ENCODE measurements at places on chromosomes 4 and X.

DNA sequence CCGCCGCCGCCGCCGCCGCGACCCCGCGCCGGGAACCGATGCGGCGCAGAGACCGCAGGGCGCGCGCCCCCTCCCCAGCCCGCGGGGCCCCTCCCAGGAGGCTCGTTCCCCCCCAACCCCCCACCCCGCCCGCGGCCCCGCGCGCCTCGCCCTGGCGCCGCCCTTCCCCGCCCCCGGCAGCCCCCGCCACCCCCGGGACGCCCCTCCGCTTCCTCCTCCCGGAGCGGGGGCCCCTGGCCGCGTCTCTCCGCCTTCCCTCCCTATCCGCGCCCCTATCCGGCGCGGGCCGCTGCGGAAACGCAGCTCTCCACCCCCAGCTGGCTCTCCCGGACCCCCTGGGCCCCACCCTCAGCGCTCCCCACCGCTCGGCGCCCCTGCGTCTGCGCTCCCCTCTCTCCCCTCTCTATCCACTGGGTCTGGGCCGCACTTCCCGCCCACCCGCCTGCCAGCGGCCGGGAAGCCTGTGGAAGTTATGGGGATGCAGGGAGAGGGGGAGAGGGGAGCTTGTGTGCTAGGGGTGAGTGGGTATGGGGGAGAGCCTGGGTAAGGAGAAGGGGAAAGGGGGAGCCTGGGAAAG, at the start of gene TMEM271:
TSS of gene TMEM271 (minus strand) at position 51 of the 577 bp plus-strand sequence. CDS start 233 bp downstream, outside the sequence.
- no peak for DNase-seq

GRCh38 chrX:24002792-24003191, 24.2 kb downstream of the KLHL15 start:
- no peak for DNase-seq

GRCh38 chr4:7813674-7814073, 126.0 kb downstream of the AFAP1 start:
- DNase-seq = no peak

GRCh38 chr4:122661176-122662160, 40.6 kb upstream of the IL21 start:
- DNase-seq = no peak

GRCh38 chr4:573122-573892, 2.8 kb downstream of the TMEM271 start:
- DNase-seq = no peak

GRCh38 chr4:38311495-38312126, 351.4 kb downstream of the PTTG2 start:
- no peak for DNase-seq

- no peak for DNase-seq
Observed at GRCh38 chr4:123740236-123740635, 343.6 kb downstream of the SPRY1 start.

- DNase-seq = no peak
Observed at GRCh38 chrX:120463241-120463640, 5.9 kb downstream of the LAMP2 start.

DNA sequence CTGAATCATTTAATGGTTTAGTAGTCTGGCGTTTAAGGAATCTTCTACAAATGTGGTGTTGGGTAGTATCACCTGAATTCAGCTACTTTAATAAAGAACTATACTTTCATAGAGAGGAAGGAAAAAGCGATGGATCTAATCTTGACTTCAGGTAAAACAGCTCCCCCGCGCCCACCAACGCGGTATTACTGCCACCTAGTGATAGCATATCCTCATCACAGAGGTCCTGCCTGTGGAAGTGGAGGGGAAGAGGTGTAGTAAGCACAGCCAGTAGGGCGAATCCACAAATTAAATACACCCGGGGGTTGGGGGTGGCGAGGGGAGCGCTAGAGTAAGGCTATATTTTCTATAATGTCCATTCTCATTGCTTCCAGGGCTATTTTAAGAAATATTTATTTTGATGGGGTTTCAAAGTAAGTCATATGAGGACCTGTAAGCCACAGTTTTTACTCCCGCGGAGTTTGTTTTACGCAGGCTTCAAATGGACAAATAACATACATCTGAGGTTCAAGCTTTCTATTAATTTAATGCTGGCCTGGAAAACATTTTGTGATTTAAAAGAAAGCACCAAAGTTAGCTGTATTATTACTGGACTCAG, 8.3 kb upstream of the DAPP1 start:
- DNase-seq = peak; percentile 47

- DNase-seq = no peak
Observed at GRCh38 chr4:43238008-43238407, 345.5 kb downstream of the GRXCR1 start.

DNA sequence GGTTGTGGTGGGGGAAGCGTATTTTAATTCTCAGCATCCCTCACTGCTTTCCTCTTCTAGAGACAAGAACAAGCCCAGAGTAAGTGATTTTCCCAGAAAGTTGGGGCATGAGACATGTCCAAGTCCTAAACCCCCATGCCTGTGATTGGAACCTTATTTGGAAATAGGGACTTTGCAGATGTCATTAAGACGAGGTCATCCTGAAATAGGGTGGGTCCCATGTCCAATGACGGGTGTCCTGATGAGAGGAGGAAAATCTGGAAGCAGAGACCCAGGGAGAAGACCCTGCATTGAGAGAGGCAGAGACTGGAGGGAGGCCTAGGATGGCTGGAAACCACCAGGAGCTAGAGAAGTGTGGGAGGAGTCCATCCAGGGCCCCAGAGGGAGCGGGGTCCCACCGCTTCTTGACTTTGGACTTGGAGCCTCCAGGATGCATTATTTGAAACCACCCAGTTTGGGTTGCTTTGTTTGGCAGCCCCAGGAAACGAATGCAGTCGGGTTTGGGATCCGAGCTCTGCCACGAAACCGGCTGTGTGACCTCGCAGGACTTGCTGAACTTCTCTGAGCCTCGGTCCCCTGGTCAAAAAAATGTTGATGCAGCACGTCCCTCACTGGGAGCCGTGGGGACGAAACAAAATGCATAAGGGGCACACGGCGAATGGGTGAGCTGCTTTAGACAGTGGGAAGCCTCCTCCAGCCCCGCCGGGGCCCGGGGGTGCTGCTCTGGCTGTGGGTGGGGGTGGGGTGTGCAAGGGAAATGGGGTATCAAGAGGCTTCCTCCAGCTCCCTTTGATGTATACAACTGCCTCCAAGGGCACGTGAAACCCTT, 113.9 kb downstream of the CPZ start:
- no peak for DNase-seq

GRCh38 chr4:84403656-84404055, 95.4 kb downstream of the NKX6-1 start:
- no peak for DNase-seq

- no peak for DNase-seq
Observed at GRCh38 chr4:2858451-2859217, 15.0 kb downstream of the ADD1 start.

- DNase-seq = no peak
Observed at GRCh38 chr4:12231098-12231497, 802.4 kb upstream of the HS3ST1 start.

DNA sequence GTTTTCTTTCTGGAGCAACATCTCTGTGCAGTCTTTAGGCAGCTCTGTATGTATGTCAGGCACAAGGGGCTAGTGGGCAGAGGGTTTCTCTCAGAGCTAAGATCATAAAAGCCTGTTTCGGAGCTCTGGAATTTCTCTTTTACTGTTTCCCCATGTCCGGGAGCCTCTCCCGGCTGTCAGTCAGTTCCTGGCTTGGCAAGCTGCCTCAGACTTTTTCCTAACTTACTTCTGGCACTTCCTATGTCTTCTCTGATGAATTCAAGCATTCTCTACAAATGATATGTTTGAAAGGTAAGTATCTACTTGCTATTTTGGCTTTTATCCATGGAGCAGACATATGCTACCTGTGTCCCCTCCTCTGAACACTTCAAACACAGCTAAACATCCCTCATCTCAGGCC, 129.3 kb upstream of the PGRMC2 start:
- DNase-seq = no peak

DNA sequence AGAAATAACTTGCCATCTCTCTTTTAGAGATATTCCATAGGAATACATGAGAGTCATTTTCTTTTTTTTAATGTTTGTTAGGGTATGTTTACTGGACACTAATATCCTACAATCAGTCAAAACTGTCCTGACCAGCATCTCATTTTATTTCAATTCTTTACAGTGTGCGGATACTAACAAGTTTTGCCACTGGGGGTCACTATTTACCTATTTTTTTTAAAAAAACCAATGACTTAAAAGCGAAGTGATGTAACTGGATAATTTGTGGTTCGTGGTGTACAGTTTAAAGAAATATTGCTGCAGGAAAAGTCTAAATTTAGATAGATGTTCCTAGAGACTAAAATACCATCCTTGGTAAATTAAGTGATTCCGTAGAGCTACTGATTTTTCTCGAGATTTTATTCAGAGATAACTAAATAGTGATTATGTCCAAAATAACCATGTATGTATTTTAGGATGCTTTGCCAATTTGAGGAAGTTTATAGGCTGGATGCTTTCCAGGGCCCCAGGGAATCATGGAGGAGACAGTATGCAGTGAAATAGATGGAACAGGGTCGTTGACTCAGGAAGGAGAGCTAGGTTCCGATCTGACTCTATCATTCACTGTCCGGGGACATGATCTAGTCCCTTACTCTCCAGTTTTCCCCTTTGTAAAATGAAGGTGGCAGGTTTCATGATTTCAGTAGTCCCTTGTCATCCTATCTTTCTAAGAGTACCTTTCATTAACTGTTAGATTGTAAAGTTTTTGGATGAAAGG, 34.0 kb upstream of the GNPDA2 start:
- DNase-seq = no peak

DNA sequence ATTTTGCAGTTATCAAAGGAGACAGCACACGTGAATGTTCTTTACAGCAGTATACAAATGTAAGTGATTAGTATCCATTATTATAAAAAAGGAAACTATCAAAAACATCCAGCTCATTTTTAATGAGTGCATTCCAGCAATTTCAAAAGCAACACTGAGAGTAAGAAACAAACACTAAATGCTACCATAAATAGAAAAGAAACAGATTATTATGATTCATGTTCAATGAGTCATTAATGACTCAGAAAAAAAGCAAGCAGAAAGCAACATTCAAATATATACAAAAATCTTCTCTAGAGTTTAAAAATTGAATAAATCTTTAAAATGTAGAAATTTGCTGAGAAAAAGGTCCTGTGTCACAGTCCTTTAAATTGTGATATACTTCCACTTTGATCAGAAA, 346.5 kb upstream of the FMR1 start:
- no peak for DNase-seq

DNA sequence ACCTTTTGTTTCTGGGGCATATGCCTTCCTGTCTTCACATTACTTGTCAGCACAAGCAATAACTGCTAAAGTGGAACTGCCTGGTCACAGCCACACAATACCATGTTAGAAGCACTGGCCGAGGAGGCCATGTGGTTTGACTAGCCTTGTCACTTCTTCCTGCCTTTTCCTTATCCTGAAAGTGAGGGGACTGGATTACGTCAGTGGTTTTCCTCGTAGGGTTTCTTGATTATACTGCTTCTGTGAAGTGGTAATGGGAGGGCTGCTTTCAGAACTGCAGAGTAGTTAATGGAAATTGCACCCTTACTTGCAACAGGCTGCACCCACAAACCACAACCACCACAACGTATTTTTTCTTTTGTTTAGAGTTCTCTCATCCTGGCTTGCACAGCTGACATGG, 26.6 kb downstream of the ZRSR2 start:
- DNase-seq = no peak

- no peak for DNase-seq
Observed at GRCh38 chr4:89724716-89725115, 112.2 kb downstream of the SNCA start.

GRCh38 chrX:18792828-18793227, 85.4 kb downstream of the PPEF1 start:
- DNase-seq = no peak

- DNase-seq = no peak
Observed at GRCh38 chr4:112099701-112100297, 45.5 kb upstream of the FAM241A start.

DNA sequence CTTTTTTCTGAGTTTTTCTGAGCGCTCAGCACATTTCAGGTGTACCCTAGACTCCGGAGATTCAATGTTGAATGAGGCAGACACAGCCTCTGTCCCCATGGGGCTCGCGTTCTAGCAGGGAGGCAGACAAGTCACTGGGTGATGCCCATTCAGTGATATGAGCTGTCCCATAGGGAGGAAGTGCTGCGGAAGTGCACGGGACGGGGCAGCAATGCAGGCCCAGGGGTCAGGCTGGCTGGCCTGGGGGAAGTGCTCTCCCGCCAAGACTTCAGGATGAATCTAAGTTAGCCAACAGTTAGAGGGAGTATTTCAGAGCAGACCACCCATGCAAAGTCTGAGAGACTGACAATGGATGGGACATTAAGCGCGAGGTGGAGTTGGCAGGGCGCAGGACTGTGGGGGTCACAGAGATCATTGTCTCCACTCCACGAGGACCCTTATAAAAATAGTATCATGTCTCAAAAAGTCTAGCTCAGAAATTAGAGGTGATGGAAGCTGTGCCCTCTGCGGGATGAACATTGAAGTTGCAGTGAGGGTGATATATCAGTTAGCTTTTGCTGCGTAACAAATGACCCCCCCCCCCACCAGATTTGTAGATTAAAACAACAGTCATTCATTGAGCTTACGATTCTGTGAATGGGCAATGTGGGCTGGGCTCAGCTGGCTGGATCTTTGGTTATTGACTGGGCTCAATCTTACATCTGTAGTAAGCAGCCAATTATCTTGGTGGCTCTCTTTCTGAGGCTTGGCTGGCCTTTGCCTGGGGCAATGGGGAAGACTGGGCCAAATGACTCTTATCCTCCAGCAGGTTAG, 16.4 kb downstream of the PSAPL1 start:
- no peak for DNase-seq

DNA sequence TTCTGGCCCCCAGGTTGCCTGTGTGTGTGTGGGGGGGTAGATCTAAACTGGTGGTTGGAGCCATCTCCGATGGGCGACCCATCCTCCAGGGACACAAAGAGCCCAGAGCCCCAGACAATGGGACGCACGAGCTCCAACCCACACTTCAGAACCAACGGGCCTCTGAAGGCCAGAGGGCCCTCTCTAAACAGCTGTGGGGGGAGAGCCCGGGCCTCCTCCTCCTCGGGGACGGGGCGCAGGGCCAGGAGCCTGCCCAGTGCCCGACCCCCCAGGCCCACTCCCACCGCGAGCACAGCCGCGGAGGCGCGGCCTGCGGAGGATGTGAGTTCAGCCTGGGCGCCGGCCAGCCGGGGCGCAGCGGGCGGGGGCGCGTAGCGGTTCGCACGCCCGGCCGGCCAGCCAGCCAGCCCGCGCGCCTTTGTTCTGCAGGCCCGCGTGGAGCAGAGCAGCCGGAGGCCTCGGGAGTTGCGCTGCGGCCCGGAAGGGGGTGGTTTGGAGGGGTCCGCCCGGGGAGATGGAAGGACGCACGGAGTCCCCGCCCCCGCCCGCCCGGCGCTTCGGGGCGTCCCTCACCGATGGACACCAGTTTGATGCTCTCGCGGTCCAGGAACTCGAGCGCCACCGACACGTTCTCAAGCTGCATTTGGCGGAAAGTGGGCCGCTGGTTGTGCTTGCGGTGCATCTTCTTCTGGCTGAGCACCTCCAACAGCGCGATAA, 4.0 kb downstream of the FLNA start:
- DNase-seq = no peak

- DNase-seq = no peak
Observed at GRCh38 chrX:107496786-107497185, 47.3 kb downstream of the FRMPD3 start.

- no peak for DNase-seq
Observed at GRCh38 chrX:43753637-43754036, 97.5 kb downstream of the MAOA start.

- DNase-seq = peak; percentile 51
Observed at GRCh38 chr4:110622841-110623717, at the start of gene PITX2. Gene PITX2, minus strand, starts transcription at chr4:110623077. Its CDS starts 617 bp downstream, at chr4:110622460.

Measured in heart right ventricle (tissue), 16 donors.